ENCODE measurements at places on chromosomes 16 and 17.

GRCh38 chr16:72604375-72604774, 432.4 kb upstream of the PMFBP1 start:
- DNase-seq: no peak

DNA sequence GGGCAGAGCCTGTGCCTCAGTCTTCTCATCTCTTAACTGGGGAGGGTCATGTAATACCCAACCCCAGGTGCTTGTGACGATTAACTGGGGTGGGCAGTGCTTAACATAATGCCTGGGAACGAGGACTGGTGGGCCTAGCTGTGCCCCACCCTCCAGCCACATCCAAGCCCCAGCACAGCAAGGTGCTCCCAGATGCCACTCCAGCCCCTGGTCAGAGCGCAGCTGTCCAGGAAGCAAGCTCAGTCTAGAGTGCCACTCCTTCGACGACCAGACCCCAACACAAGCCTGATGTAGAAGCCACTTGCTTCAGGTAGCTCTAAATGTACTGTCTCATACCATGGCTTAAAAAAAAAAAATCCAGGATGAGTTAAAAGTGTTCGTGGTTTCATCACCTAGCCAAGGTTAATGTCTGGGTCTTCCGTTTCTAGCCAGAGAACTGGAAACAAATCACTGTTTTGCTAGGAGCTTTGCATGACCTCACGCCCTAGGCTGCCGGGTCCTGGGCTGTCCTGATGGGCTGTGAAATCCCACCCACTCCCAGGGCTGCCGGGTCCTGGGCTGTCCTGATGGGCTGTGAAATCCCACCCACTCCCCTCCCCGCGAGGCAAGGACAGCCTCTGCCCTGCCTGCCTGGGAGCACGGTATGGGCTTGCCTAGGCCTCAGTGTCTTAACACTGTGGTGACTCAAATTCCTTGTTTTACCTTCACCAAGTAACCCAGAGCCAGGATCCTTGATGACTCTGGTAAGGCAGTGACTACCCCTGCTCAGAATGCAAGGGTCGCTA, 7.7 kb downstream of the MIEF2 start:
- DNase-seq: no peak

DNA sequence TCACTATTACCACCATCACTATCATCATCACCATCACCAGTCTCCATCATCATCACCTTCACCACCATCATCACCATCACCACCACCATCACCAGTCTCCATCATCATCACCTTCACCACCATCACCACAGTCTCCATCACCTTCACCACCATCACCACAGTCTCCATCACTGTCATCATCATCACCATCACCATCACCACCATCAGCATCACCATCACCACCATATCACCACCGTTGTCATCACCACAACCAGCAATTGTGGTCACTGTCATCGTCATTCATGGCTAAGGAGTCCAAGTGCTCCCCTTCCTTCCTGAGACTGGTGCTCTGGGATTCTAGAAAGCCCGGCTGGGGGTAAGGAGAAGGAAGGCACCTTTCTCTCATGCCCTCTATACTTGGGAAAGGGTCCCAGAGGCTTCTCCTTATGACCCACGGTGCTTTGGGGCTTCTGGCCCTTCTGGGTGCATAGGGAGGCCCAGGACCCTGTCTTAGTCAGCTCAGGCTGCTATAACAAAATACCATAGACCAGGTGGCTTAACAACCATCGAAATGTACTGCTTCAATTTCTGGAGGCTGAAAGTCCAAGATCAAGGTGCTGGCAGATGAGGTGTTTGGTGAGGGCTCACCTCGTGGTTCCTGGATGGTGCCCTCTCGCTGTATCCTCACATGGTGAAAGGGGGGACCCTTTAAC, 93.4 kb upstream of the GSE1 start:
- DNase-seq: no peak

GRCh38 chr17:8532021-8532420, 96.3 kb downstream of the NDEL1 start:
- DNase-seq: no peak

DNA sequence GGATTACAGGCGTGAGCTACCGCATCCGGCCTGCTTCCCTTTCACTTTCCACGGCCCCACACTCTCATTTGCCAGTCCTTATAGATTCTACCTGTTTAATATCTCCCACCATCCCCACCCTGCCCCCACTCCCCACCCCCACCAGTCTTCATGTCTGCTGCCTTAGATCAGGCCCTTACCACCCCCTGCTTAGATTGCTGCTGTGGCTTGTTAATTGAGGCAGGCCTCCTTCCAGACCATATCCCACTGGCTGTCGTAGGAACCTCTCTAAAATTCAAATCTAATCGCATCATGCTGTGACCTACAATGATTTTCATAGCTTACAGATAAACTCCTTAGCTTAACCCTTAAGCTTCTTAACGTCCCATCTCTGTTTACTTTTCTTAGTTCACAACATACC, 4.9 kb downstream of the IQCK start:
- no peak for DNase-seq

DNA sequence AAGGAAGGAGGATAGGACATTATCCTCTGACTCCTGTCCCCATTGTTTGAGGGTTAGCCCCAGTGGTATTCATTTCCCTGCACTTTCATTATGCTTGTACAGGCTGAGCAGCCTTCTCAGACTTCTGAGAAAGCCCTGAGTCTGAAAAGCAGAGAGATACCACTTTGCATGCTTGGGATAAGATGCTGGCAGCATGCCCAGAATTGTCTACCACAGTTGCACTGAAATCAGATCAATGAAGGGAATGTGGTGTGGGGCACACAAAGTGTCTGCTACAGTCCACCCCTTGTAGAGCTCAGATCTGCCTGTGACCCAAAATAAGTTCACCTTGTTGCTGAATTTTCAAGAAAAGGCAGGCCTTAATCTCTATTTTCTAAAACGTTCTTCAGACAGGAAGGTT, 160.6 kb downstream of the CCT6B start:
- no peak for DNase-seq

- no peak for DNase-seq
Measured at GRCh38 chr17:33572615-33573014, 279.5 kb upstream of the ASIC2 start.

DNA sequence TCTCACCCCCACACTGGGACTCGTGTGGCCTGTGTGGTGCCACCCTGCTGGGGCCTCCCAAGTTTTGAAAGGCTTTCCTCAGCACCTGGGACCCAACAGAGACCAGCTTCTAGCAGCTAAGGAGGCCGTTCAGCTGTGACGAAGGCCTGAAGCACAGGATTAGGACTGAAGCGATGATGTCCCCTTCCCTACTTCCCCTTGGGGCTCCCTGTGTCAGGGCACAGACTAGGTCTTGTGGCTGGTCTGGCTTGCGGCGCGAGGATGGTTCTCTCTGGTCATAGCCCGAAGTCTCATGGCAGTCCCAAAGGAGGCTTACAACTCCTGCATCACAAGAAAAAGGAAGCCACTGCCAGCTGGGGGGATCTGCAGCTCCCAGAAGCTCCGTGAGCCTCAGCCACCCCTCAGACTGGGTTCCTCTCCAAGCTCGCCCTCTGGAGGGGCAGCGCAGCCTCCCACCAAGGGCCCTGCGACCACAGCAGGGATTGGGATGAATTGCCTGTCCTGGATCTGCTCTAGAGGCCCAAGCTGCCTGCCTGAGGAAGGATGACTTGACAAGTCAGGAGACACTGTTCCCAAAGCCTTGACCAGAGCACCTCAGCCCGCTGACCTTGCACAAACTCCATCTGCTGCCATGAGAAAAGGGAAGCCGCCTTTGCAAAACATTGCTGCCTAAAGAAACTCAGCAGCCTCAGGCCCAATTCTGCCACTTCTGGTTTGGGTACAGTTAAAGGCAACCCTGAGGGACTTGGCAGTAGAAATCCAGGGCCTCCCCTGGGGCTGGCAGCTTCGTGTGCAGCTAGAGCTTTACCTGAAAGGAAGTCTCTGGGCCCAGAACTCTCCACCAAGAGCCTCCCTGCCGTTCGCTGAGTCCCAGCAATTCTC, 27.4 kb downstream of the STH start:
- DNase-seq: no peak
